ENCODE measurements at places on chromosomes 13 and 19.
A peak's percentile ranks its signal among the peaks of the same experiment; 100 is the strongest.

GRCh38 chr19:41753936-41754529, 1.3 kb upstream of the CEACAM6 start:
- peak; percentile 53 for DNase-seq

GRCh38 chr13:42615691-42616090, 41.7 kb downstream of the TNFSF11 start:
- DNase-seq, result no peak

DNA sequence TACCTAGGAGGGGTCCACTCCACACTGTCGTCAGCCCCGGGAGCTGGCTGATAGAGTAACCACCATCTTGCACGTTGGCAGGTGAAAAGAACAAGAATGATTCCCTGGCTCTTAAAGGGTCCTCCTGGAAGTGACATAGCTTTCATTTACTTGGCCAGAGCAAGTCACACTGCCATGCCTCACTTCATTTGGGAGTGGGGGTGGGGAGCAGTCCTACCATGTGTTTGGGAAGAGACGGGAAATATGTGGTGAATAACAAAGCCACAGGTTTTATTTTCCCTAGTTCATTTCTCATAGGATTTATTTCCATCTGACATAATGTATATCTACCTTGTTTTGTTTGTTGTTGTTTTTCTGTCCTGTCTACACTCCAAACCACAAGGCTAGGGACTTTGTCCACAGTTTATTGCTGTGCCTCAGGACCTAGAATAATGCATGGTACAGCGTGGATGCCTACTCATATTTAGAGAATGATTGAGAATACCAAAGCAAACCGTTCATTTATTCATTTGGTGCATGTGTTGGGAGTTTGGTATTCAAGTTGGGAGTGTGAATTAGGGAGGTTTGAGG, 26.8 kb downstream of the UBAC2 start:
- DNase-seq, result no peak

DNA sequence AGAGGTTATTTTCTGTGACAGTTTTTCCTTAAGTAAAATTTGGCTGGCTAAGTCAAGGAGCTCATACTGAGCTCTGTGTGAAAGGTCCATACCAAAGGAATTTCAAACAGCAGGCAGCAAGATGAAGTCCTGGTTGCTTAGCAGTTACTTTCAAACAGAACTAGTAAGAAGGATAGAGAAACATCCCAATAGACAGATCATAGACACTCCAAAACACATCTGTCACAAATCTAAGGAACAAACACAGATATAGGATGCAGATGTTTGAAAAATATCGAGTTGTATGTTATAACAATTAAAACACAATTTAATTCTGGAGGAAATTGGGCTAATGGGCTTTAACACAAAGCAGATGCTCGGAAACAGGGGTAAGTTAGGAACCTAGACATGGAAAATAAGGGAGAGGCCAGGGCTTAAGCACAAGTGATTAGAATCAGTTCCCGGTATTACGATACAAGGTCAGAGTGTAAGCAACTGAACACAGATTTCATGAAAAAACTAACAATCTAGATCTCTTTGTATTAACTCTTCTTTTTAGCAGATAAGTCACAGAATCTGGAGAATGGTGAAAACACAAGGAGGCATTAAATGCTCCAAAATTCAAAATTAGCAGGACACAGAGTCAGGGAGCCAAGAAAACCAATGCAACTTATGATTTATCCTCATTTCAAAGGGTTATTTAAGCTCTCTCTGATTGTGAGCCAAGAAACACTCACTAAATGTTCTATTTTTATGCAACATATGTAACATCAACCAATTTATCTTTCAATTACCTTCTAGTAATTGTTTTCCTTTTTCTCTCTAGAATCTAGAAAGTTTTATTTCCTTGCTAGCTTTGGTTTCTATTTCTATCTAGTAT, 1992.9 kb upstream of the PCDH20 start:
- no peak for DNase-seq

DNA sequence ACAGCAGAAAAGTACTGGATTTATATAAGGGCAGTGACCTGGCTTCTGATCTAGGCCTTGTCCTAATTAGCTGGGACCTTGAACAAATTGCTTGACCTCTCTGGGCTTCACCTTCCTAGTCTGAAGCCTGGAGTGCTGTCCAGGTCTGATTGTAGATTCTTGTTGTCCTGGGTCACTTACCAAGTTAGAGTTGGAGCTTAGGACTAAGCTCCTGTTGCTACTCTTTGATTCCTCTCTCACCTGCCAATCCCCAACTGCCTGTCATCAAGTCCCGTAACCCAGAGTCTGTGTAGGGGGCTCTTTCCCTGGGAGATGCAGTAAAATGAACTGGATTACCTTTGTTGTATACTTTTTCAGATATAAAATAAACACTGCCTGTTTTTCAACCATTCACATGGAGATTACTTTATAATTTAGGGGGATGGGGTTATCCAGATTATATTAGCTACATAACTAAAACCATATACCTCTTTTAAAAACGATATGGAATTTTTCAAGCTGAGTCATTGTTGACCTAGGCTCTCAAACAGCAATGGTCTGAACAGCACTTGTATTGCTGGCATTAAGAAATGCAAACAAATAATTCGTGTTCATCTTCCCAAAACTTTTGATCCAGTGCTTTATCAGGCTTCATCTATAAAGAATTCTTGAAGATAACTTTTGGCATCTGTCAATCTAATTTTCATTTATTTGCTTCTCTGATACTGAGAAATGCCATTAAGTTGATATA, 5.8 kb downstream of the ARHGAP35 start:
- DNase-seq, result no peak

Measured in activated gamma-delta T cell treated with anti-CD3 and anti-CD28 coated beads, Interleukin-2, amount 50 U/mL, for 16 hours (primary cell).